ENCODE measurements at places on chromosomes 2 and 18. TPM values are rescaled to one million over a fixed set of nuclear protein-coding genes. Genes with fewer than 3 reads are reported as not detected.

- DNase-seq, result peak; percentile 96
These were observed 4.3 kb downstream of the IGFBP5 start for GRCh38 chr2:216690853-216691741.

DNA sequence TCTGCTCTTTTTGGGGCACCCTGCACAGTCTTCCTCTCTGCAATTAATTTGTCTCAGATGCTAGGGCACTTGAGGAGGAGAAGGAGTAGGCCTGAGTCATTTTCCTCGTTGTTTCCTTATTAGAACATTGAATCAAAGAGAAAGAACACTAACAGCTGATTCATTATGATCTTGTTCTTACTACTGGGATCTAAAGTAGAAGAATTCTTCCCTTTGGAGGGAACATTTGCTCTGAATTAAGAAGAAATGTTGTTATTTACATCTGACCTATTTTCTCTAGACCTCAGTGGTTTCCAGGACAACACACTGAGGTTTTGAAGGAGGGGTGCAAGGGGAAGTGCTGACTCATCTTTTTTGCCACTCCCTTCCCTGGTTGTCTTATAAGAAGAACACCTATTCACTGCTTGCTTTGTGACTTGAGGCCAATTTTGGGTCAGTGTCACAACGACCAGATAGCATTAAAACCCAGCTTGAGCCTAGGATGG lies 24.3 kb upstream of the STAT1 start:
- DNase-seq, result no peak

GRCh38 chr2:203982276-203982675 lies 45.7 kb downstream of the ICOS start:
- DNase-seq, result no peak

DNA sequence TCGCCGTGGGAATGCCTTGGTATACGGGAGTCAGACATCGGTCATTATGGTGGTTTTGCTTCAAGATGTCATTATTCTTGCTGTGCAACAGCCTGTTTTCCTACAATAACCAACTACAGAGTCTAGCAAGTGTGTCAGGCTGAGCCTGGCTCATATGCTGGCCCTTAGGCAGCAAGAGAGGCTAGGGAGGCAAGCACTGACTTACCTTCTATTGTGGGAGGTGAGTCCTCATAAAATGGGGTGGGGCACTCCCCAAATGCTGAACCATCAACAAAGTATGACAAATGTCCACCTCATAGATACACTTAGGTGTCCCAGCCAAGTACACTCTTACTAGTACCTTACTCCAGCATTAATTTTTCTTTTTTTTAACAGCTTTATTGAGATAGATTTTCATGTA lies 77.0 kb upstream of the ATL2 start:
- no peak for DNase-seq

DNA sequence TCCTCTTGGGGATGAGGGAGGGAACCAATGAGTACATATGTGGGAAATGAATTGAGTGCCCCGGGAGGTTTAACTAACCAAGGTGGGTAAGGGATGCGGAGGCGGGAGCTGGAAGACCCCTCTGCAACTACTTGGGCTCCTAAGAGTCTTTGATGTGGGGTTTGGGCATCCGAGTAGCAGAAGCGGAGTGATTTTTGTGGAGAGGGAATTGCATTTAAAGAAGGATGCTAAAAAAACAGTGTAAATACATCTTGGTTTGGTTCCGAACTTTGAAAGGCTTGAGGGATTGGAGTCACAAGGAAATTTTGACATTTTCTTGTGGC lies 215.7 kb downstream of the MCFD2 start:
- no peak for DNase-seq

LONRF2 gene
- 17.1 TPM for total RNA-seq

GRCh38 chr18:24543795-24544498 lies 83.5 kb downstream of the HRH4 start:
- no peak for DNase-seq

- no peak for DNase-seq
These were observed 1259.5 kb upstream of the PIK3C3 start for GRCh38 chr18:40695526-40695925.

DNA sequence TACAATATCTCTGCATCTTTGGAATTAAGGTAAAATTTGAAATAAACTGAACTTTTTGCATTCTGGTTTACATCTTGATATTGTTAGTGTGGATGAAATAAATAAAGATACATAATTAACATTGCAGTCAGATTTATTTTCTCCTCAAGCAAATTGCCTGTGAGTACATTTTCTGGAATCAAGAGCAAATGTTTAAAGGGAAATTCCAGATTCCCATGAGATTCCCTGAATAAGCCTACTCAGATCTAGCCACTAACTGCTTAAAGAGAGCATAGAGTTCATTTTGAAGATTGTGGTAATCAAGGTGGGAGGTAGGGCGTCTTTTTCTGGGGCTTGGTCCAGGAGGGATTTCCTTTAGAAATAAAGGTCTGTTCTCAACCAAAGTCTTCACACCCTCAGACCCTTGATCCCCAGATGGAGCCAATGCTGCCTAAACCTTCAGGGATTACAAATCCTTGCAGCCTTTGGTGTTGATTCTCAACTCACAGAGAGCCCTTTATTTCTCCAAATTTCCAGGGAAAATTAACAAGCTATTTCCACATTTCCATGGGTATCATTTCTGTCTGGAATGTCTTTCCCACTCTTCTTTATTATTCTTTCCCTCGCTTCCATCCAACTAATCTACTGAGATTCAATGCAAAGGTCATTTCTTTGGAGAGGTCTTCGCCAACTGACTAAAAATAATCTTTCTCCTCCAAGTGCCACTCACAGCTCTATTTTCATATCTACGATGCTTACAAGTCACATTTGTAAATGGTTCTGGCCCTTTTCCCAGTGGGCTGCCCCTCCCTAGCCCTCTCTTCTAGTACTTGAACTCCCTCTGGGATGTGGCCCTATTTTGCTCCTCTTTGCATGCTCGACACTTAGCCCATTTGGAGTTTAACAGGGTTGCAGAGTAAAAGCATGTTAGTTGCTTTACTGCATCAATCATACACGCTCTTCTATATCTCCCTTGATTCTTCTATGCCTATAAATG lies 79.8 kb upstream of the SPATS2L start:
- no peak for DNase-seq

- no peak for DNase-seq
These were observed 36.2 kb downstream of the CCBE1 start for GRCh38 chr18:59660786-59661743.

DNA sequence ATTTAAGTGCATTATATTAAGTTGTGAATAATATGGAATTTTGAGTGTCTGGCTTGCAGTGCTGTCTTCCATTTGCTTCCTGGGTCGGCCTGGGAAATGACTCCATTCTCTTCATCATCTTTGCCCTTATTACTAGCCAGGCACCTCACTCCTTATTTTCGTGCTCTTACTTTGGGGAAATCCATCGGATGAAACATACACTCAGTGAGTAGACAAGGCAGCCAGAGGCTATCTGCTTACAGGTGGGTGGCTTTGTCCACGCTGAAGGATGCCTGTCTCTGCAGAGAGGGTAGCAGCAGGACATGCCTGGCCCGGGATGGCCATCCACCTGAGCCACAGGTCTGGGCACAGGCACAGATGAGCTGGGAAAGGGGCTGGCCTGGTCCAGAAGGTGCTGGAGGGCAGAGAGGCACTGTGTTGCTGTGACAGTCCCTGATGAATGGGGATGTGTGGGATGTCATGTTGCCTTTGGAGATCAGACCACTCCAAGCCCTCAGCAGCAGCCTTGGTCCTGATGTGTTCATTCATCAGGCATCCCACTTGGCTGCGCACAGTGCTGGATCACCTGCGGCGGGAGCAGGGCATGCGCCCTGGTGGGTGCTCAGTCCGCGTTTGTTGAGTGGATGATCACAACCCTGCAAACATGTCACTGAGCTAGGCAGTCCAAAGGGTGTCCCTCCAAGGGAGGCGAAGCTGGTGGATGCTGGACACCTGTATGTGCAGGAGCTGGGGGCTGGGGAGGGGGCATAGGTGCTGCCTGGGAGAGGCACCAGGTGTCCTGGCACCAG lies 236.0 kb downstream of the LDLRAD4 start:
- no peak for DNase-seq

DNA sequence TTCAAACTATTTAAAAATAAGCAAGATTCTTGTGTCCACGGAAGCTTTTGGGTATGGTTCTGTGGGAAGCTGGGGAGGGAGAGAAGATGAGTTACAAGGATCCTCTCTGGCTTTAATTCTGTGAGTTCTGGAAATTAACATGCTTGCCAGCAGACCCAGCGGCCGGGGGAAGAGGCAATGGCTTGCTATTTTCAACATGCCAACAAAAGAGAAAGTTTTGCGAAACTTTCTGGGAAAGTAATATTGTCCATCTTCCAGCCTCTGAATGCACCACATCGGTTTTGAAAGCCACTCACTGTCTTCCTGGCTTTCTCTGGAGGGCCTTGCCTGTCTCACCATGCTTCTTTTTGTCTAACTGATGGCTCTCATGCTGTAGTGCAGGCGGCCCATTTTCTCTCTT lies 85.7 kb downstream of the EN1 start:
- no peak for DNase-seq

DNA sequence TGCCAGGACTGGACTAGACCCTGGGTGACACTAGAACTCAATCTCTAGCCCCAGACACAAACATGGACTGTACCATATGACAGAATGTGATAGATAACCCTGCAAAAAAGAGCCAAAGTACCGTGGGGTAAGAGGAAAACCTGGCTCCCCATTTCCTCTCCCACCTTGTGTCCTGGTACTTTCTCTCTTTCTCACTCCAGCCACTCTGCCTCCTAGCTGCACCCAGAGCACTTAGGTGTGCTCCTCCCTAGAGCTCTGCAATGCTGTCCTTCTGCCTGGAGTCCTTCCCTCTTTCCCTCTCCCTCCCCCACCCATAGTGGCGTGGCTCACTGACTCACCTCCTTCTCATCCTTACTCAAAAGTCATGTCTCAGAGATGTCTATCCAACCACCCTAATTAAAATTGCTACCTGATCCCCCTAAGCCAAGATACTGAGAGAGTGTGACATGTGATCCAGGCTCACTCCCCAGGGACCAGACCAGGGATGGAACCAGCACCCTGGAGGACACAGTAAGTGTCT lies 171.3 kb downstream of the LOXHD1 start:
- no peak for DNase-seq

GRCh38 chr18:63000839-63001238 lies 285.5 kb downstream of the PHLPP1 start:
- DNase-seq, result no peak

COL6A3 gene
- 715 TPM for total RNA-seq

DNA sequence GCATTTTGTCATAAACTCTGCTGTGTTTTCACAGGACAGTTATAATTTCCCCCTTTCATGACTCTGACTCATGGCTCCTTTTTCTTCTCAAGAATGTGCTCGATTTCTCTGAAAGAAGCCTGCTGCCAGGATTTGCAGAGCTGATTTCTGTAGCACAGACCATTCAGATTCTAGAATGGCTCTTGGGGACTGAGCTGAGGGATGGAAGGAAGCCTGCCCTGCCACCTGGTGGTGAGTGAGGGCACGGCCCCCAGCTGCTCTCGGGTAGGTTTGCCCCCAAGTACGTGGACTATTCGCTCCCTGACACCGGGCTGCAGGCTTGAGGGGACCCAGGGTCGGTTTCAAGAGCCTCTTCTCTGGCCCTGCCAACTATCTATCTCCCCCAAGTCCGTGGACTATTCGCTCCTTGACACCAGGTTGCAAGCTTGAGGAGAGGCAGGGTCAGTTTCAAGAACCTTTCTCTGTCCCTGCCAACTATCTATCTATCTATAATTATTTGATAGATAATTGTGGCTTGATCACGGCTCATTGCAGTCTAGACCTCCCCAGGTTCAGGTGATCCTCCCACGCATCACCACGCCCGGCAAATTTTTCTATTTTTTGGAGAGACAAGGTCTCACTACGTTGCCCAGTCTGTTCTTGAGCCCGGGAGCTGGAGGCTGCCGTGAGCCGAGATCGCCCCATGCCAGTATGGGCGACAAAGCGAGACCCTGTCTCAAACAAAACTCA lies 1.4 kb upstream of the SMYD5 start:
- peak; percentile 79 for DNase-seq

- DNase-seq, result no peak
These were observed 112.3 kb downstream of the LNPK start for GRCh38 chr2:175889701-175890302.

DNA sequence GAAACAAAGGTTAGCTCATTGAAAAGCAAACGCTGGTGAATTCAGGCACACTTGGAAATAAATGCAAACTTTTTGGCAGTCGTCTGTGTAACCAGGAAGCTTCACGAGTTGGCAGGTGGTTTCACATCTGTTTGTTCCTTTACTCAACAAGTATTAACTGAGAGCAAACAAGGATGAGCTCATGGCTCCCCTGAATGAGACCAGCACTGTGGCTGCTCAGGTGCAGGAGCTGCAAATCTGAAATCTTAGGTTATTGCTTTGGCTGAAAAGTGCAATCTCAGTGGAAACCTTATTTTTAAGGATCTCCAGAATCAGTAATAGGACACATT lies 46.3 kb downstream of the SH3RF3 start:
- no peak for DNase-seq

MYL1 gene
- not detected for total RNA-seq

GRCh38 chr2:218168635-218169462 lies 2.1 kb upstream of the CXCR1 start:
- DNase-seq, result peak; percentile 75

LPIN1 gene
- total RNA-seq, result 37.4 TPM

DNA sequence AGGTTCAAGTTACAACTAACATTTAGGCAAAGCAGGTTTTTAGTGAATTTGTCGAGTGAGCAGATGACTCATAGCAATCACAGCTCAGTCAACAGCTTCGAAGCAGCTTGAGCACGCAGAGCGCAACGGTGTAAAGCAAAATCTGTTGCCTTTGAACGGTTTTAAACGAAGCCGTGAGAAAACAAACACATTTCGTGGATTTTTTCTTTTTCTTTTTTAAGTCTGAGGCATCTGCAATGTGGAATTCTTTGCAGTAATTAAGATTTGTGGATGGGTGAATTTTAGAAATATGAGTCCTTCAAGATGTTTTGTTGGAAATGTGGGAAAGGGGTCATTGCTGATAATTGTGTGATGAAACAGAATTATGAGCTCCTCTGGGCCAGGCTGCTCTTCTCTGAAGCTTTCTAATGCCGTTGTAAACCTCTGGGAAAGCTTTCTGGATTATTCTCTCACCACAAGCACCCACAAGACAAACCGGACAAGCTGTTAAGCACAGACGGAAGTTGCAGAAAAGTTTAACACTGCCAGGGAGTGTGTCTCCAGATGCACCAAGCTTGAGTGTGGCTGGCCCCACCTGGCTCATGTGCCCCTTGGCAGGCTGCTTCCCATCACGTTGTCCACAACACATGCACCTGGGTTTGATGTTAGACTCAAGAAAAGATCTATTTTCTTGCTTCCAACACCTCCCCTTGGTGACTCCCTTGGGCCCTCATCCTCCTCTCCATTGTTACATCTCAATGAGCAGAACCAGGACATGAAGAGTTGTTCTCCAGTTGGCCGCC lies 224.7 kb downstream of the ACKR3 start:
- DNase-seq, result no peak

LRATD1 gene
- total RNA-seq, result 2.7 TPM

GRCh38 chr2:85753525-85754312 lies at the start of gene ATOH8:
Gene ATOH8, plus strand, starts transcription at chr2:85753991. Its CDS starts 199 bp downstream, at chr2:85754190.
- DNase-seq, result peak; percentile 88

- DNase-seq, result no peak
These were observed 63.2 kb upstream of the IGFBP5 start for GRCh38 chr2:216758256-216759155.

TMEM17 gene
- 1.5 TPM for total RNA-seq

All from sigmoid colon (tissue), 7 donors.